ENCODE measurements at places on chromosomes 16 and 17. TPM values are rescaled to one million over a fixed set of nuclear protein-coding genes. Genes with fewer than 3 reads are reported as not detected.
A peak's percentile ranks its signal among the peaks of the same experiment; 100 is the strongest.

GRCh38 chr17:78510141-78511075 is 66.8 kb downstream of the DNAH17 start:
- DNase-seq, result no peak

GRCh38 chr17:73284354-73284753 is 22.7 kb upstream of the CPSF4L start:
- no peak for DNase-seq

GRCh38 chr17:80637048-80637781 is 92.6 kb downstream of the RPTOR start:
- DNase-seq, result no peak

DNA sequence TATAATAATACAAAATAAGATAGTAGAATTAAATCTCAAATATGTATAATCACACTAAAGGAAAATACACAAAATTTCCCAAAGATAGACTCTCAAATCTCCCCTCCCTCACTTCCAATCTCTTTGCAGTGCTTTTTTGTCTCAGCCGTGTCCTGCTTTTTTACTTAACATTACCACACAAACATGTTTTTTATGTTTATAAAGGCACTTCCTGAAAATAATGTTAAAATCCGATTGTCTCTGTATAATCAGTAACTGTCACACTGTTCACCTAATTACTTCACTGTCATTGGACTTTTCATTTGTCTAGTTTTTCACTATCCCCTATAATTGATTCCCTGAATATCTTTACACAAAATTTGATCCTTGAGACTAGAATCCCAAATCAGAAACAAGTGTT is 38.2 kb upstream of the ALDH3A2 start:
- no peak for DNase-seq

DNA sequence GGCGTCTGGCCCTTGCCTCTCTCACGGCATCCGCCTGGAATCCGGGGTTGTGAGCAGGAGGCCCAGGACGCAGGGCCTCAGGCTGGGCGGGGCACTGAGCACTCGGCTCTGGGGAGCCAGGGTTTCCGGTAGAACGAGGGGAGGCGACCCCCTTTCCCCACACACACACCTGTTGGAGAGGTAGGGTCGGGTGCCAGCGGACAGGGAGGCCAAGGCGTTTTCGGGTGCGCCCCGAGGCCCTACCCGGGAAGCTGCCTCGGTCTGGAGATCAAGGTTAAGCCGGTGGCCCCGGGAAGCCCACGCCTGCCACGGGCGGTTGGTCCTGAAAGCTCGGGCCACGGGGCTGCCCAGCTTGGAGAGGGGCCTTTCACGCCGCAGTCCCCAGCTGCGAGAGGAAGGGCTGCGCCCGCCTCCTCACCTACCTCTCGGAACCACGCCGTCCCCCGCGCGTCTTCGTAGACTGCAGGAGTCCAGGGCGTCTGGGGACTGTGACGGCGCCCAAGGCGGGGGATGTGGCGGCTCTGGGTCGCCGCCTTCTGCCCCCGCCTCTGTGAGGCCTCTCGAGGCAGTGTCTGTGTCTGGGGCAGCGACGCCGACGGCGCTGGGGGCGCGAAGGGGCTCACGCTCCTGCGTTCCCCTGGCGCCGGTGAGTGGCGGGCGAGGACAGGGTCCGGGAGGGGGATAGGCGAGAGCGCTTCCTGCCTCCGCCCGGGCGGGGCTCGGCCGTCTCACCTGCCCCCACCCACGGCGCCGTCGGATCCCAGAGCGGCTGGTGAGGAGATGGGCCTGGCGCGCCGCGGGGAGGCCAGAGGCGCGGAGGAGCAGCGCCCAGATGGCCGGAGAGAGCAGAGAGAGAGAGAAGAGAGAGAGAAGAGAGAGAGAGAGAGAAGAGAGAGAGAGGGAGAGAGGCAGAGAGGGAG is 20.3 kb upstream of the HOXB9 start:
- DNase-seq, result no peak

GRCh38 chr17:50218771-50219315 is 17.4 kb upstream of the COL1A1 start:
- peak; percentile 69 for DNase-seq

DNA sequence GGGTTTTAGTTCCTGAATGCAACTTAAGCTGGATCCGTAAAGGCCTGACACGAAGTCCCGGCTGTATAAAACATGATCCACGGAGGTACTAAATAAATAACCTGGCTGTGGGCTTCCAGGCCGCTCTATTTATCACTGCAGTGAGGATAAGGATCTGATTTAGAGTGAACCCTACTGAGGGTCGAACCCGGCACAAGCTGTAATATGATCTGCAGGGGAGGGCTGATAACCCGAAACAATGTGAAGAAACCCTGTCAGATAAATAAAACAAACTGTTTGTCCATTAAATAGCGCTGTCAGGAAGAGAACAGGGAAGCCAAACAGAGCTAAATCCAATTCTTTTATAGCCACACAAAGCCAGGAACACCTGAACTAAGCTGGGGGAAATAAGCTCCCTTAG is 375.6 kb upstream of the SALL1 start:
- no peak for DNase-seq

- peak; percentile 23 for DNase-seq
Measured at GRCh38 chr17:48814504-48814903, 2.5 kb downstream of the TTLL6 start.

DNA sequence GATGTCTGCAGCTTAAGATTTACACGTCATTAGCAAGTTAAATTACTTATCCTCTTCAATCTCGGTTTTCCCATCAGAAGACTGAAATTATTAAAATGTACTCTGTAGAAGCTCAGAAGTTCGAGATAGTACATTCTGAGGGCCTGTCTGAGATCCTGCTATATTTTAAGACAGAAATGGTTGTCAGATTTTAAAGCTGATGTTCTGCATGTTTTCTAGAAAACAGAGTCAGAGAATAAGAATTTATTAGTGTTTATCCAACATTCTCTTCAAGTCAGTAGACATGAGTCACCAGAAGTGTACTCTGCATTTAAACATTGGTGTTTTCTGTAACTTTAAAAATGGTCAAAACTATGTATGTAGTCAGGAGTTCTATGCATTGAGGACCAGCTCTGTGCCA is 155.2 kb upstream of the MYOCD start:
- no peak for DNase-seq

ABCC11 gene
- 0.83 TPM for total RNA-seq

BCAR1 gene
- 53.9 TPM for total RNA-seq

CCL8 gene
- total RNA-seq, result not detected

ABCC3 gene
- total RNA-seq, result 221 TPM

Data from PC-9 (cell line).